ENCODE measurements at places on chromosomes 7 and 10.

DNA sequence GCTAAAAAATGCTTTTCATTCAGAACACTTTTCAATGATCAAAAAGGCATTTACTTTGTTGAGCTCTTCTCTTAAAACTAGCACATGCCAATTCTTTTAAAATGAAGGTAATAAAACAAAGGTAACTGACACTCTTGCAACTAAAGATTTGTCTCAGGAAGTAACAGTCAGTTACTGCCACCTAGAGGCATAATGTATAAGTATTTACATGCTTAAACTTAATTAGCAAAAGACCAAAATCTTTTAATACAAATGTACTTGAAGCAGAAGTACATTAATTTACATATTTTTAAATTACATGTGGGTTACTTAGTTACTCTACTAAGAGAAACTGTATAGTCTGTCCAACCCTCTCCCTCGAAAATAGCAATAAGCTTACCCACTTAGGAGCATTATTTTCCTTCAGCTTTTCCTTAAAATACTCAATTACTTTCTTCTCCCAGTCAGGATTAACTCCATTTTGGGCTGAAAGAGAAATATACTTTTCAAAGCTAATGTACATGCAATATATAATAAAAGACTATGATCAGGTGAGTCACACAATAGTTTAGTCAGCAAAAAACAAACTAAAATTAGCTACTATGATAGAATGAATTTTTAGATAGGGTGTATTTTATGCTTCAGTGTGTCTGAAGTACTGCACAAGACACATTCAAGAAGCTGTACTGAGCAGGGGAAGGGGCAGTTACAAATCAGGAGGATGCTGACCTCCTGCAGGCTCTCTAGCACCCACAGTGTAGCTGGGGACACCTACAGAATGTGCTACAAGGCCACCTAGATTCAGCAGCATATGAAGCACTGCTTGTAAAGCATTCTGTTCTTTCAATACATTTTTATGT is 13.0 kb downstream of the MCMBP start:
- DNase-seq, result no peak

GRCh38 chr10:30775779-30776591 is 146.4 kb upstream of the LYZL2 start:
- no peak for DNase-seq

- DNase-seq, result no peak
These were observed 217.3 kb downstream of the HERPUD2 start for GRCh38 chr7:35477609-35478008.

GRCh38 chr10:123408660-123409059 is 254.5 kb downstream of the BUB3 start:
- no peak for DNase-seq

DNA sequence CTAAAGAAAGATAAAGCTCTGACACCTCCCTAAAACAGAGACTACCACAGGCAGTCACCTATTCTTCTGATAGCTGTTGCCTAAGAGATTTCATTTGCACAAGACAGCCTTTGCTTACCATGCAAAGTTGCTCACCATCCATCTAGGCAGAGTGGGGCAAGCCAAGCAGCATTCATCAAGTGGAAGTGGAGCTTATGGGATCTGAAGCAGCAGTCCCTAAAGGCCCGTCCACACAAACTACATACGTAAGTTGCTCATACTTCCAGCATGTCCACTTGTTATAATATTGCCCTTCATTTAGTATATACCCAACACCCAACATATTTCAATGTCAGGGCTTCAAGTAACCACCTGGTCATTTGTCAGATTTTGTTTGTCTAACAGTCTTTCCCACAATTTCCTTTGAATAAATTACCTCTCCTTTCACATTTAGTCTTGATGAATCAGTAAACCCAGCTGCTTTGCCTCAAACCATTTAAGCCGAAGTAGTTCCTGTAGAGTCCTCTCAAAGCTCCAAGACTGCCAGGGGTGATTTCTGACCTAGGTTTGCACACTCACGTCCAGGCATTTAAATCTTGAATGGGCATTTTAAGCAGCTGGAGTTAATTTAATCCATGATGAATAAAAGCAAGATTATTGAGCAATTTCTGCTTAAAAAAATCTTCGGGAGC is 67.9 kb downstream of the ATAD1 start:
- no peak for DNase-seq

DNA sequence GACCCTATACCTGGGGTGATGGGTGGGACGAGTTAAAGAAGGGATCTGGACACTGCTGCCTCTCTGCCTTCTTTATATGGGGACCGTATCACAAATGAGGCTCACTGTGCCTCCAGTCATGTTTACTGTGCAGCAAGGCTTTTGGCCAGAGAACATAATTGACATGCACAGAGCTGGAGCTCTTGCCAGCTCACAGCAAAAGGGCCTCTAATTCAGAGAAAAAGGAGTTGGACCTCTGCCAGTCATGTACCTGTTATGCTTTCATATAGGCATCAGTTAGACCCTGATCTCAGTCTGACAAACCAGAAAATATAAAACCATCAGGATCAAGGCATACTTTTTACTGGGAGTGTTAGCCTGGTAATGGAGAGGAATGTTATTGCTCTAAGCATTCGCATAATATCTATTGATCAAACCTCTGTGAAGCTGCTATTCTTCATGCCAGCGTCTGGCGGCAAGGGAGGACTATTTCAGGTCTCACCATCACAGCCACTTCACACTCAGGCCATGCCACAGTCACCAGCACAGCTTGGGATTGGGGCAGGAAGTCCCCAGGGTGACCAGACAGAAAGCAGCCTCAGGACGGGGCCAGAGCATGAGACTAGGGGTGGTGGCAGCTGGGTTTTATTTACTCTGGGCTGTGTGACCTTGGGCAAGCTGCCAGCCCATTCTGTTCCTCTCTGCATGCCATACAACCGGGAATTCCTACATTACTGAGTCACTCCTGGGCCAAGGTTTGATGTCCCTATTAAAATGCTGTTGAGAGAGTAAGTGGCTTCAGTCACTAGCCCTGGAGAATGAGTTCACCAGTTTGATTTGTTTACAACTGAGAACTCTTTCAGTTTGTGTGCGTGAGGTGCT is 90.1 kb downstream of the NPSR1 start:
- DNase-seq, result no peak

- DNase-seq, result no peak
These were observed 1.2 kb downstream of the BMI1 start for GRCh38 chr10:22321924-22322640.

DNA sequence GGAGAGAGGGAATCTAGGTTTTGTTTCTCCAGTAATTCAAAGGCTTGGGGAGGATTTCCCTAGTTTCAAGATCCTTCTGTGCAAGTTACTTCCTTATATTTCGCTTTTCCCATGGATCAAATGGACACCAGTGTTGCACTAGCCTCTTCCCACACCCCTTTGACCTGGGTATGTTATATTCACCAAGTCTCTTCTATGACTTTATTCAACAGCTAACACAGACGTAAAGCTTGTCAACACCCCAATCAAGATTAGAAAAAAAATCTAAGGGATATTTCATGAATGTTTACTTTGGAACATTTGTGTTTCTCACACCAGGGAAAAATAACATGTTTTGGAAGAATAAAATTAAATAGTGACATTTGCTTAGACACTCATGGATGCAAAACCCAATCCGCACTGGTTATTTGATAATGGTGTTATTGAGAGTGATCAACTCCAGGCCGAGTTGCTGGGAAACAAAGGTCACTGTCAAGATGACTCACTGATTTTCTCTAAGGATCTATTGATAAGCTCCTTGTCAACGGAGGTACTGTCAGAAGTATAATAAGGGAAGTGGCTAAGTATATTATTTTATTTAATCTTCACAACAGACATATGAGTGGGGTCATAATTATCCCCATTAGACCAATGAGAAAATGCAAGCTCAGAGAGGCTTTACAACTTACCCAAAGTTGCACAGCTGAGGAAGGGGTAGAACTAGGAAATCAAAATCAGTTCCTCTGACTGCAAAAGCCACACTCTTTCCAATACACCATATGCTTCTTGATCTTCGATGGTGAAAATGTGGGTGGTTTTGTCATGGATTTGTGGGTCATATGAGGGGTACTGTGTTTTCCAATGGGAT is 52.2 kb downstream of the CREB3L2 start:
- no peak for DNase-seq

GRCh38 chr7:99257065-99257464 is 15.6 kb upstream of the MYH16 start:
- no peak for DNase-seq

DNA sequence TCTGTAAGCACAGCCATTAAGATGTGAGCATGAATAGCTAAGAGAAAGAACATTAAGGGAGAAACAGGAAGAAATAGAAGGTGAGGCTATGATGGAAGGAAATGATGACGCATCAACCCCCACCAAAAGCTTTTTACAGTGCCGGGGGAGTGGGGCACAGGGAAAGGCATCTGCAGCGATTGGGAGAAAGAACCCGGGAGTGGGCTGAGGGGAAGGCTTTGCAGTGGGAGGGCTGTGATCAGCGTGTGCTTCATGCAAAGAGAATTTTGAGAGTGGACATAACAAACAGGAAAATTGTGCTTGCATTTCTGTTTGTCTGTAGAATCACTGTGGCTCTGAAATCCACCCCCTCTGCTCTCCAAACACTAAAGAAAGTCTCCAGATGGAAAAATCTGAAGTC is 250.8 kb downstream of the KCNMA1 start:
- no peak for DNase-seq

GRCh38 chr10:4254101-4254994 is 469.3 kb upstream of the KLF6 start:
- DNase-seq, result no peak

DNA sequence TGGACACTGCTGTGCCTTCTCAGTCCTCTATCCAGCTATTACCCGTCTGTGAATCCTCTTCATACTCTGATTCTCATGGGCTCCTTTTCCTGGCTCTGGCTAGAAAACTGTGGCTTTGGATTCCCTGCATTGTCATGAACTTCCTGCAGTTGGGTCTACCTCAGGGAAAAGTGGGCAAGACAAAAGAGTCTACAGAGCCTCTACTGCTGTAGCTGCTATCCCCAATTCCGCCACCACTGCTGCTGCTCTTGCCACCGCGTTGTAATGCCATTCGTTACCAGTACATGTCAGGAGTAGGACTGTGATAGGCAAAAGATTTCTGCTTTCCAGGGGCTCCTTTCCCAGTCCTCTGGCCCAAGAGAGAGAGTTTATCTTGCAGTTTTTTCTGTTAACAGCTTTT is 23.9 kb upstream of the PPP1R17 start:
- no peak for DNase-seq

DNA sequence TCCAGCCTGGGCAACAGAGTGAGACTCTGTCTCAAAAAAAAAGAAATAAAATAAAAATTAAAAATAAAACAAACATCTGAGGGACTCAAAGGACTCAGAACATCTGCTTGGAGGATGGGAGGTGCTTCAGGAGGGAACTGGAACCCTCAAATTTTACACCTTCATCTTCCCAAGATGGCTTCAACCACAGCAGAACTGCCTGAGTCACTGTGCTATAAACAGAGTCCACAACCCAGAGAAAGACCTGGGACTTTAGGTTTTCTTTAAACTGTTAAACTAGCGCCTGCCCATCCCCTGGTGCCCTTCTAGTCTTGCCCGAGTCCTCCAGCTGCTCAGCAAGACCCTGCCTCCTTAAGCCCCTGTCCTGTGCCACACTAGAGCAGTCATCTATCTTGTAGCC is 40.8 kb downstream of the RGS10 start:
- no peak for DNase-seq

- DNase-seq, result no peak
These were observed 98.5 kb downstream of the IDE start for GRCh38 chr10:92475357-92475868.

DNA sequence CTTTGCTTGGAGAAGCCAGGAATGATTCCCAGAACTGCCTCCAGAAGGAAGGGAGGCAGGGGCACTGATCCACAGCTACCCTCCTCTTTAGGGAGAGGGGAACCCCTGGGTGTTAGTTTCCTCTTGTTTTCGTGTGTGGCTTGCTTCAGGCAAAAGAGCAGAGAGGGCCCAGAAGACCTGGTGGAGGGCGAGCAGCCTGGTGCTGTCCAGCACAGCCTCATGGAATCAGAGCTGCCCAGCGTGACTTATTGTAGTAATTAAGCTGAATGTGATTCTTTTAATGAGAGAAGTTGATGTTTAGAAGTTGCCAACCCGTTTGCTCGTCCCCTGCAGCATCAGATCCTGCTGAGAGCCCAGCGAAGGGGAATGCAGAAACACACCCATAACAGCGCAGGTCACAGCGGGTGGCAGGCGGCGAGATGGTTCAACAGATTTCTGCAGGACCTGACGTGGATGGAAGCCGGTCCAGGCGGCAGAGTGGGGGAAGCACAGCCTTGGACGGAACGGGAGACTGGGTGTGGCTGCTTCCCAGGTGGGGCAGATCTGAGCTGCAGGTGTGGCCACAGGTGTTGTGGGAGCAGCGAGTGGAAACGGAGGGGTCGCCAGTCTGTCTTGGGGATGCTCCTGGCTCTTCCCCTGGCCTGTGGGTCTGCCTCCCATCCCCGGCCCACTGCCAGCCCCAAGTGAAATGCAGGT is 53.7 kb upstream of the SHH start:
- no peak for DNase-seq

GRCh38 chr7:81925530-81925929 is 155.7 kb upstream of the HGF start:
- DNase-seq, result no peak

GRCh38 chr7:730501-731439 is 3.7 kb upstream of the PRKAR1B start:
- no peak for DNase-seq

- no peak for DNase-seq
These were observed 121.4 kb downstream of the CDK14 start for GRCh38 chr7:90717296-90718060.

GRCh38 chr10:102460836-102461186 is 9.5 kb upstream of the C10orf95 start:
- no peak for DNase-seq

GRCh38 chr7:156178857-156179256 is 366.6 kb upstream of the SHH start:
- DNase-seq, result no peak

DNA sequence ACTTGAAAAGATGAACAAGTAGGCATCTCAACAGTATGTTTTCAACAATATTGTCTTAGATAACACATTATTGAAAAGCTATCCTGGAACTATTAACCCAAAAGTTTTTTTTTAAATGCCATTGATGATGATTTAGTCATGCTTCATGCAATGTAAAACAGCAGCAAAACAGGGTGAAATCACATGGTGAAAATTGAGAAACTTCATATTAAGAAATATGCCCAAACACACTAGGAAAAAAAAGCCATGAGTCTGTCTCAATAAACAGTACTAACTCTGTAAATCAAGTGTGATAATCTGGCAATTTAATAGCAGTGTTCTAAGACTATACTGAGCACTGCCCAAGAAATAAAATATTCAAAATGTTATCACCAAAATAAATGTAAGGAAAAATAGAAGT is 613.1 kb downstream of the KCNMA1 start:
- no peak for DNase-seq

DNA sequence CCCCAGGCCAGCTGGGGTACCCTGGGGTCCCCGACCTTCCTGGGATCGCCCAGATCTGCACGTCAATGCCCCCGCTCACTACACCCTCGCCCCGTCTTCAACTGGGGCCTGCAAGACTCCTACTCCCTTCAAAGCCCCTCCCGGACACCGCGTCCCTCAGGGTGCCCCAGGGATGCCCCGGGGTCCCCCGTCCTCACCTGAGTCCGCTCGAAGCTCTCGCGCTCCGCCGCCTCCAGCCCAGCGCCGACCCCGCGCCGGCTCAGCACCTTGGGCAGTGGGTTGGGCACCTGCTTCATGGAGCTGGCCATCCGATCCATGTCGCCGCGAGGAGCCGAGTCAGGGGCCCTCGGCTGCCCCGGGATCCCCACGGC is at the start of gene HIP1:
TSS of gene HIP1 (minus strand) at position 338 of the 371 bp plus-strand sequence. CDS start at position 317, 21 bp downstream.
- DNase-seq, result no peak

- no peak for DNase-seq
These were observed 17.5 kb downstream of the CFAP69 start for GRCh38 chr7:90262438-90262837.
